ENCODE measurements at places on chromosomes 5 and 9.

- no peak for DNase-seq
These were observed 14.0 kb upstream of the EGFL7 start for GRCh38 chr9:136648751-136649150.

DNA sequence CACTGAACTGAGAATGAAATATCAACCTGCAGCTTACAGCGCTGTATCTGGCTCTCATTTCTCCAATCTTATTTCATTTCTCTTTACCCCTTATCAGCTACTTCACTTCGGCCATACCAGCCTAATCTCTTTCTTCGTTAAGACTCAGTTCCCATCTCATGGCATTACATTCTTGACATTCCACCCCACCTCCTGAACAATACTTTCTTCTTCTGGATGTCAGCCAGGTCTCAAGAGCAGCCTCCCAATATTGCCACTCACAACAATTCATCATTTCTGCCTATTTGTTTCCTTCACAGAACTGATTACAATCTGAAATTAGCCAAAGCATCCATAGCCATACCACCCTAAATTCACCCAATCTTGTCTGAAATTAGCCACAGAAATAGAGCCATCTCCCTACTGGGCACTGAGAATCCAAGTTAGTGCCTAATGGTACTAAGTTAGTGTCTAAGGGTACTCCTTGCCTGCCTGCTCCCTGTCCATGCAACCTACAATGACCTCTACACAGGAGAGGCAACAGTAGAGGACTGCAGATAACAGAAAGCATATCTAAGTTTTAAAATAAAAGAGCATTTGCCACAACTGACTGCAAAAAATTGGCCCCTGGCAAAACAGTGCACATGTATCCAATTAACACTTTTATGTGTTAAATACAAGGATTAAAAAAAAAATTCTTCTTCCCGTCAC lies 35.2 kb downstream of the SETX start:
- DNase-seq: no peak

- DNase-seq: no peak
These were observed 47.2 kb upstream of the FCHO2 start for GRCh38 chr5:72908664-72909063.

- DNase-seq: no peak
These were observed 27.3 kb upstream of the RNU6ATAC start for GRCh38 chr9:134191455-134192209.

- DNase-seq: no peak
These were observed 534.7 kb downstream of the CAAP1 start for GRCh38 chr9:26357803-26358344.

All from Daoy (cell line).